ENCODE measurements at places on chromosomes 1 and 21. TPM values are rescaled to one million over a fixed set of nuclear protein-coding genes. Genes with fewer than 3 reads are reported as not detected.

DNA sequence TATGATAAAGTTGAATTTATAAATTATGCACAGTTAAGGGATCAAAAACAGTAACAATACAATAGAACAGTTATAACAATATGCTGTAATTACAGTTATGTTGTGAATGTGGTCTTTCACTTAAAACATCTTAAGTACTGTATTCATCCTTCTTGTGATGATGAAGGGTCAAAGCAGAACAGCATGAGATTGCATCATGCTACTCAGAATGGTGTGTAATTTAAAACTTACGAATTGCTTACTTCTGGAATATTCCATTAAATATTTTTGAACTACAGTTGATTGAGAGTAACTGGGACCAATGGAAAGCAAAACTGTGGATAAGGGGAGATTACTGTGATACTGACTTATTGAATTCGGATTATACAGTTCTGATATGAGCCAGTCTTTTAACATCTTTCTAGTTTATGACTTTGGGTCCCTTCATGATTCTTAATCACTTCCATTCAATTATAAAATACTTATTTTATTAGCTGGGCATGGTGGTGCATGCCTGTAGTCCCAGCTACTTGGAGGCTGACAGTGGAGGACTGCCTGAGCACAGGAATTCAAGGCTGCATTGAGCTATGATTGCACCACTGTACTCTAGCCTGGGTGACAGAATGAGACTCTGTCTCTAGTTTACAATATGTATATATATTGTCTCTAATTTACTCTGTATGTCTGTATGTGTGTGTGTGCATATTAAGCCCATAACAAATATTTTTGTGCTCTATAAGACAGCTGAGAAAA, 43.2 kb downstream of the ATP1B1 start:
- DNase-seq = no peak

Gene OXCT2
- total RNA-seq = 0.83 TPM

DNA sequence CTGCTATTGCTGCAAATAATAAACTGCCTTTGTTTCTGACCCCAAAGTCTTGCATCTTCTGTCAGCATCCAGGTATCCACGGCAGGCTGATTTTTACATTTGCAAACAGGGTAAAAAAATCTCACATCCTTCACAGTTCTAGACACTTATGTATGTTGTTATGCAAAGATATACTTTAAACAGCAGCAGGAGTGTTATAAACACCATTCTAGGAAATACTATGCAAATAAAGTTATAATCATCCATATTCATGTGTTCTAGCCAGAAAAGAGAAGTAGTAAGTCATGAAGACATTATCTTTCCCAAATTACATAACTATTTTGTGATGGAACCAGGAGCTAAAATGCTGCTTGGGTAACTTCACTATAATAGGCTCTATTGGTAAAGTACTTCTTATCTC, 534.2 kb downstream of the LTN1 start:
- DNase-seq = no peak

DNA sequence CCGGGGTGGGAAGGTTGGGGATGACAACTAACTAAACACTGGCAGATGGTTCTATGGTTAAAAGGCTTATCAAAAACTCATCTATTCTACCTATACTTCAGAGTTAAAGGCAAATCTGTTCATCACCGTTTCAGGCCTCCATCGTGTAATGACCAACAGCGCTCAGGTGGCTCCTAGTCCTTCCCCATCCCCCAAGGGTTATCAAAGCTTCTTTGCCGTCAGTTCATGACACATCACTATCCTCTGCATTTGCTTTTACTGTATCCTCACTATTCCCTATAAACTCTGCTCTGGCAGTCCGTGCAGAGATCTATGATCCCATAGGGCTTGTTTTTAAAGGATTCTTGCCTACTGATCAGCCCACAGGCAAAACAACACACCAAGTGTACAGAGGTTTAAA, 8.2 kb downstream of the HMGN1 start:
- DNase-seq = no peak

GRCh38 chr1:210364479-210364878, 35.8 kb downstream of the HHAT start:
- DNase-seq = no peak
